Inflammatory macrophage treated with lipopolysaccharide for 1 hour (primary cell): ENCODE measurements at places on chromosomes 2 and 18.

DNA sequence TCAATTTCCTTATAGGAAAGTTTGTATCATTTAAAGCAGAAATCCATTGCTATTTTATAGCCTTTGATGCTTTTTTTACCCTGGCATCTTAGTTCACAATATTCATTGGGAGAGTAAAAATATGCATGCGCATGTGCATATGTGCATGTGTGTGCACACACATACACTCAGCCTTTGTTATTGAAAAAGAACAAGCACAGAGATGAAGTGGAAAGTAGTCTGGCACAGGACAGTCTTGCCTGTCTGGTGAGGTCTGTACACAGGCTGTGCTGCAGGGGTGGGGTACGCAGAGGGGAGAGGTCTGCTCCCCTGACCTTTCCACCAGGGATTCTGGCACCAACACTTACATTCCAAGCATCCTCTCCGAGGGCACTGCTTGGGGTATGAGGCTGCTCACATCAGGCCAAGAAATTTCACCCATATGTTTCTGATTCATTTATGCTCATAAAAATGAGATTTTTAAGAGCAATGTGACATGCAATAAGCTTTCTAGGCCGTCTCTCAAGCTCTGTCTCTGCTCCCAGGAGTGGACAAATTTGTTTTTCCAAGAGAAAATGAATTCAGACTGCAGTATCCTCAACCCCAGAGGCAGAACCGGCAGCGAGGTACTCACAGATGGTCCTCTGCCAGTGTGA, 237.2 kb downstream of the INSIG2 start:
- no peak for DNase-seq

- DNase-seq = no peak
These were observed 42.3 kb upstream of the FHOD3 start for GRCh38 chr18:36255072-36255698.

DNA sequence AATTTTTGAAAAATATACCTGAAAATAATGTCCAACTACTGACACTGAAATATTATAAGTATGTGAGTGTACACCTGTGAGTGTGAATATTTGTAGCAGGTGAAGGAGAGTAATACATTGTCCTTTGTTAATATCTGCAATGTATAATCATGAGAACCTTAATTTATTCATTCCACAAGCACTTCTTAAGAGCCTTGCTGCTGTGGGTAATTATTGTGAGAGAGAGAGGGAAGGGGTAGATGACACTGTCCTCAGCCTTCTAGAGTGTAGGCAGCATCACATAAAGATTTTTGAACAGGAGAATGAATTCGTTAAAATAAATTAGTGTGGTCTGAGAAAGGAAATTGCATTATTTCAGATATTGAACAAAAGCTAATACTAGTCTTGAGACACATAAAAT, 157.2 kb downstream of the MAP2 start:
- DNase-seq = no peak

DNA sequence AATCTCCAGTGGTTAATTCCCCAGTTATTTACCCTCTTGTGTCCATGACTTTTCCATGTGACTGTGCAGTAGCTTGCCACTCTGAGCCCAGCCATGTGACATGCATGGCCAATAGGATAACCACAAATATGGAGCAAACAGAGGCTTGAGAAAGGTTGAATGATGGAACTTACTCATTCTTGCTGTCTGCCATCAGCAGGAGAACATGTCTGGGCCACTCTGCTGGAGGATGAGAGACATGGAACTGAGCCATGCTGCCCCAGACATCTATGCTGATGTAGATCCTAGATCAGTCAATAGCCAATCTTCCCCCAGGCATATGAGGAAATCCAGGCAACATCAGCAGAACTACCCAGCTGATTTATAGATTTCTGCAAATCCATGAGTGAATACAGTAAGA, 992.3 kb upstream of the FANCL start:
- DNase-seq = no peak

- no peak for DNase-seq
These were observed 112.2 kb downstream of the OSBPL6 start for GRCh38 chr2:178306352-178307073.

GRCh38 chr18:64986906-64987495, 763.8 kb upstream of the CDH7 start:
- no peak for DNase-seq

GRCh38 chr2:135056790-135057189, 4.7 kb downstream of the RAB3GAP1 start:
- DNase-seq = no peak

DNA sequence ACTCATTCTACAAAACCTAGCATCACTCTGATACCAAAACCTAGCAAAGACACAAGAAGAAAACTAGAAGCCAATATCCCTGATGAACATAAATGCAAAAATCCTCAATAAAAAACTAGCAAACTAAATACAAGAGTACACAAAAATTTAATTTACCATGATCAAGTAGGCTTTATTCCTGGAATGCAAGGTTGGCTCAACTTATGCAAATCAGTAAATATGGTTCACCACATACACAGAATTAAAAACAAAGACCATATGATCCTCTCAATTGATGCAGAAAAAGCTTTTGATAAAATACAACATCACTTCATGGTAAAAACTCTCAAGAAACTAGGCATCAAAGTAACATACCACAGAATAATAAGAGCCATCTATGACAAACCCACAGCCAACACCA, 188.3 kb downstream of the ETAA1 start:
- DNase-seq = no peak

GRCh38 chr2:239144713-239144999, 256.2 kb downstream of the HDAC4 start:
- no peak for DNase-seq

- peak; percentile 69 for DNase-seq
These were observed 1029.1 kb upstream of the KLHL29 start for GRCh38 chr2:22355816-22356433.

GRCh38 chr2:45860136-45861121, 209.0 kb downstream of the PRKCE start:
- DNase-seq = peak; percentile 49

- DNase-seq = no peak
These were observed 29.3 kb upstream of the MEP1B start for GRCh38 chr18:32160547-32160946.

- DNase-seq = no peak
These were observed 146.4 kb downstream of the GRB14 start for GRCh38 chr2:164474873-164475272.

- DNase-seq = no peak
These were observed 225.2 kb downstream of the SLC4A3 start for GRCh38 chr2:219852626-219853025.

GRCh38 chr2:27323596-27324285, 844 bp upstream of the MPV17 start:
- no peak for DNase-seq

- DNase-seq = peak; percentile 8
These were observed 137.4 kb downstream of the CALCRL start for GRCh38 chr2:187310701-187311100.
